Activated CD8-positive, alpha-beta memory T cell treated with anti-CD3 and anti-CD28 coated beads, Interleukin-2, amount 10 ng/mL, durations not matched to agents 7 days and 5 days (primary cell): ENCODE measurements at places on chromosomes 12 and 14.

DNA sequence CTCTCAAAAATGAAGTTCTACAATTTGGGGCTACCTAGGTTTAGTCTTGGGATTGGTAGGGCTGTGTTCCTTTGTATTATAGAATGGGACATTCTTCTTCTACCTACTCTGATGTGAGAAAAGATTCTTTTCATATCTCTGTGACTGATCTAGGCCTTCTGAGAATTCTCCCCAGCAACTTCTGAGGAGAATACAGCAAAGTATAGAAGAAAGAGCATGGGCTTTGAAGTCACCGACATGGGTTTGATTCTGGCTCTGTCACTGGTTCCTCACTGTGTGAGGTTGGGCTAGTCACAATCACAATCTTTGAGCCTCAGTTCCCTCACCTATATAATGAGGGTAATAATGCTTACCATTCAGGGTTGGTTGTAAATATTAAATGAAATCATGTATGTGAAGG is 5.0 kb downstream of the ATN1 start:
- DNase-seq = no peak

GRCh38 chr14:69152181-69152901 is 578 bp downstream of the DCAF5 start:
- DNase-seq = peak; percentile 73

- no peak for DNase-seq
Observed at GRCh38 chr14:35248476-35248788, 43.8 kb upstream of the PSMA6 start.

DNA sequence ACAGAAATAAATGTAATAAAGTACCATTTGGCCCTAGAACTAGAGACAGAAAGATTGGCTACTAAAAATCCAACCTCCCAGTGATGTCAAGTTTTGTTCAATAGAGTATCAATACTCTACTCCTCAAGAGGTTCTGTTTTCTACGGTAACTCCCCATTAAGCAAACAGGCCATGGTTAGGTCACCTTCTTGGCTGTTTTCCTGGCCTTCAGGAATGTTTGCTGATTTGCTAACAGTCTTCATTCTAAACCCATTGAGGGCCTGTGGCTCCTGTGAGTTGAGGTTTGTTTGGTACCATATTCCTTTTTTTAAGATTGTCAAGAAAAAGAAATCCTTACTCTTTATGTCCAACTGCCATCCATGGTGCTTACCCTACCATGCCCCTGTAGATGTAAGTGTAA is 1022.0 kb upstream of the TMEM132C start:
- no peak for DNase-seq

GRCh38 chr12:128942960-128943477 is 89.7 kb downstream of the GLT1D1 start:
- no peak for DNase-seq

- no peak for DNase-seq
Observed at GRCh38 chr14:29310757-29311156, 544.2 kb downstream of the FOXG1 start.

DNA sequence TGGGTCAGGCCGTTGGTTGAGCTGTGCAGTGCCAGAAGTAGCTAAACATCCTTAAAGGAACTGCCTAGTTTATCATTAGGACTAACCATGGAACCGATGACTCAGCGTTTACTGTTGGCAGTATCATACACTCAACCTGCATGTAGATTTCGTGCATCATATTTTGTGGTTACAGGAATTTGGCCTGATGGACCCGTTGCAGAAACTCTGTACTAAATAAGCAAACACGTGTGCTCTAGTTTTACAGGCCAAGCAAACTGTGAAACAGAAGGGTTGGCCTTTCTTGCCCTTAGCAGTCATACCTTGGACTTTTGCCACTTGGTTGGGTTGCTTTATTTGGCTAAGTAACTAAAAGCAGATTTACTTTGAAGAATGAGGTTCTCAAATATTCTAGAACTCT is 35.6 kb downstream of the DGLUCY start:
- no peak for DNase-seq

GRCh38 chr14:64698903-64699302 is 5.3 kb upstream of the PLEKHG3 start:
- no peak for DNase-seq

DNA sequence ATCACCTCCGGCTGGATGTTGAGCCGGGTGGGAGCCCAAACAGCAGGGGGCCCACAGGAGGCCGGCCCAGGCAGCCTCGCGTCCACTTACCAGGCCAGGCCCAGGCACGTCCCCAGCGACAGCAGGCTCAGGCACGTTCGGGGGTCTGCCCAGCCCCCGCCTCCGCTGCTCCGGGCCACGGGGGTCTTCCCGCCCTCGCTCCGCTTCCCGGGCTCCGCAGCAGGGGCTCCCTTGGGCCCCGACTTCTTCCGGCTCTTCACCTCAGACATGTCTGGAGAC is 216 bp downstream of the IKBIP start:
- DNase-seq = no peak

- DNase-seq = peak; percentile 63
Observed at GRCh38 chr12:52582971-52583456, 9.4 kb upstream of the KRT74 start.

GRCh38 chr12:49843411-49843810 is 505 bp upstream of the BCDIN3D start:
- DNase-seq = no peak

DNA sequence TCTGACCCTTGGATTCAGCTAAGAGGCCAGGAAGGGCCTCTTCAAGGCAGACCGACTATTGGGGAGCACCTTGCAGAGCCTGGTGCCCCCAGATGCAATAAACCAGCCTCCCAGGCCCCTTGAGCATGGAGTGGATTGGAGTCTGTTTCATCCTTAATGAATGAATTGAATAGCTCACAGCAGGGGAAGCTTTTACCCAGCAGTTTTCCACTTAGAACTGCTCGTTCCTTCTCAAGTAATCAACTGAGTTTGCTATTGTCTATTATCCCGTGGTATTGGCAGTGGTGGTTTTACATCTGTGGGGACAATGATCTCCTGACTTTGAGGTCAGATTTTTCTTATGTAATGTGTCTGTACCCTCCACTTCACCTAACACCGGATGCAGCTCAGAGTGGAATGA is 197.6 kb downstream of the AACS start:
- no peak for DNase-seq

DNA sequence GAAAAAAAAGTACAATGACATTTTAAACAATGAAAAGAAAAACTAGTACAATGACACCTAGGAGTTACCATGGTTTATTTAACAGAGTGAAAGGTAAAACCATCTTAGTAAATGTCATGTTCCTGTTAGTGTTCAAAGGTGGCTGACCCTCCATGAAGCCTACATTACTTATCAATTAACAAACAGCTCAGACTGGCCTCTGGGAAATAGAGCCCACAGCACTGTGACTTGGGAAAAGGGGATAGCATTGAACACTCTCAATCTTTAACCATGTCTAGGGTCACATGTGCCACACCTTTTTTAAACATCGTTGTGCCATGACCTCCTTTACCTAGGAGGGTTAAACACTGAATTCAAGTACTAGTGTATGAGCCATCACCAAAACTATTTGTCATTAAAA is 106.3 kb upstream of the SOX5 start:
- no peak for DNase-seq

DNA sequence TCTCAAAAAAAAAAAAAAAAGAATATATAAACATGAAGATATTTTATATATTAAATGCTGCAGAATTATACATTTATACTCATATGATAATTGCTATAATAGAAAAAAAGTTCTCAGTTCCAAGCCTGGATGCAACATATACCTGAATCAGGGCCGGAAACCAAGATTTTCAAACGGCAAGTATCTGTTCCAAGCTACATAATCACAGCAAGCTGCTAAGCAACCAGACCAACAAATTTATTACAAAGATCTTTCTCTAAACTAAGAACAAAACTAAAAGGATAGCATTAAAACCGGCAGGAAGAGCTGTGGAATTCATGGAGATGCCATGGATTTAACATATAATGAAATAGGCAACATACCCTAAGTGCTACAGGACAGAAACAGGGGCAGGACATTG is 7.1 kb downstream of the RACGAP1 start:
- DNase-seq = no peak

- no peak for DNase-seq
Observed at GRCh38 chr12:122982477-122982815, 2.0 kb downstream of the ARL6IP4 start.

DNA sequence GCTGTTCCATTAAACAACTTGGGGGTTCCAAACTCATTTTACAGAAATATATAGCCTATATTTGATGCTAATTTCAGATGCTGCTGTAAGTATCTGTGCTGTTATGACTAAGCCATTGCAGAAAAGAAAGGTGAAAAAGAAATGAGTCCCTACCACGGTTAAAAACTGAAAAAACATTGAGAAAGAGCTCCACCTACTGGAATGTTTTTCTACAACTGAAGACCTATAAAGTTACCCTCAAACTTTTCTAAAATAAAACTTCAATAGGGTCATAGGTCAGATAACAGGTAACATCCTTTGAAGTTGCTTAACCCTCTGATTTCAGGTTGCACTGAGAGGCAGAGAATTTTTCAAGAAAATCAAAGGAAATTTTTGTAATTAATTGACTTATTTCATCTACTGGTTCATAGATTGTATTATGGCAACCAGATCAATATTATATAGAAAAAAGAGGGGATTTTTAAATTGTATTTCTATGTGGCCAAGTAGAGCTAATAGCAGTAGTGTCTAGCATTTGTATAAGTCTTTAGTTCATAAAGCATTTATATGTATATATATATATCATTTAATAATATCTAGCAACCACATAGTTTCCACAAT is 279.9 kb downstream of the RPS29 start:
- no peak for DNase-seq

GRCh38 chr12:113867258-113867657 is 98.9 kb downstream of the RBM19 start:
- DNase-seq = no peak

- DNase-seq = no peak
Observed at GRCh38 chr12:48827026-48827425, 8.7 kb downstream of the CACNB3 start.

- DNase-seq = no peak
Observed at GRCh38 chr14:99520571-99521081, 39.4 kb downstream of the CCNK start.

DNA sequence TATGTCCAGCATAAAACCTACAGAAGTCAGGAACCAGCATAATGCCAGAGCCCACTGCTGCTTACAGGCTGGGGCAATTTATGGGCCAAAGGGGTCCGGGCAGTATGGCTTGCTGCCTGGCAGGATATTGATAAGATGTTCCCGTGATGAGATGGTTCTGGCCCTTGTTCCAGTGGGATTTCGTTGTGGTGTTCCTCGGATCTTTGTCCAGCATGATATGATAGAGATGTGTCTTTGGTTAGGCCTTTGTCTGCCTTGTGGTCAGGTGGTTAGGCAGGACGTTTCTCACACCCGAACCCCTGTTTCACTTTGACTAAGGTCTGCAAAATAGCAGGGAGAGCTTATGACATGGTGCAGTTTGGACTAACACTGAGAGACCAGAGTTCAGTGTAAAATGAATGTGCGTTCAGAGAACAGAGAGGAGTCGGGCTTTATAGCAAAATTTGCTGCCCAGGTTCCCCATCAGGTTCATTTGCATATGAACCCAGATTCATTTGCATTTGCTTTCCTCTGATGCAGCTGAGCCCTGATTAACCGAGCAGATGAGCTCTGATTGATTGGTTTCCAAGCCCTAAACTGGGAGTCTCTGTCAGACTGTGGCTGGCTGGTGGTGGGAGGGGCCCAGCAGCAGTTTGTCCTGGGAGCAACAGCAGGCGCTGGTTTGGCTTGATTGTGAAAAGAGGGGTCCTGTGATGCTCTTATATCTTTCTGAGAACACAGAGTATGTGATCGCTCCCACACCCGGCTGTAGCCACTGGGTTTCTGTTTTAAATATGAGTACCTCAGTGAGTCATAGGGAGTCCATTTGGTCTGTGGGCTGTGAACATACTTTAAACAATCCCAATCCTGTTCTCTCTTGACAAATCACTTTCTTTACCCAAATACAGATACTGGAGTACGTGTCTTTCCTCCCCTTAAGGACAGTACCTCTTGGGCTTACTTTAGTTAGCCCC is 156.3 kb upstream of the PZP start:
- DNase-seq = peak; percentile 89

DNA sequence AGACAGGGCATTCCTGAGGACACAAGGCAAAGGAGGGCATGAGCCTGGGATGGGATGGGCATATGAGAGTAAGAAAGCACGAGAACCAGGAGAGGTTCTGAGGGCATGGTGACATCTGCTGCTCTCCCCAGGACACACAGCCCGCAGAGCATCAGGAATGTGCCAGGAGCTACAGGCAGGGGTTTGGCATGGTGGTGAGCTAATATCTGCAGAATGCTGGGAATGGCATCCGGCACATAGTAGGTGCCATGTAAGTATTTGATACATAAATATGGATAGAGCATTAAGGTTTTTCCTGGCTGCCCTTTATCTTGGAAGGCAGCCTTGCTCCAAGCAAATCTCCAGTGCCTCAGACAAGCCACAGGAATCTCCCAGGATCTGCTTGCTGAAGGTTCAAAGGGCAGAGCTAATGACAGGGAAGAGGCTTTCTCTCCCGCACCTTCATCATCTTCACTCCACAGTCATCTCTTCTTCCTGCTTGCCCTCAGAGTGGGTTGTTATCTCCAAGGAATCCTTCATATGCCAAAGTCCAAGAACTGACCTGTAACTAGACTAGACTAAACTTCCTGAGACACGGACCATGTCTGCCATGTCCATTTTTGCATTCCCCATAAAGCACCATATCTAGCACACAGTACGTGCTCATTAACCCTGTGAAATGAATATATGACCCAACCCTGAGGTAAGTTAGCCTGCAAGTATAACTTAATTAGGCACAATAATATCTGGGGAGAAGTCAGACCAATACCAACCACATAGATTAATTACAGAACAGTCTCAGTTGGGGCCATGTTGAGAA is 62.0 kb upstream of the SCN8A start:
- no peak for DNase-seq

- no peak for DNase-seq
Observed at GRCh38 chr12:99332936-99333591, 314.5 kb upstream of the GARIN6 start.

- DNase-seq = no peak
Observed at GRCh38 chr12:32155961-32156529, 49.4 kb downstream of the BICD1 start.

GRCh38 chr12:3832738-3833137 is 40.5 kb downstream of the PARP11 start:
- no peak for DNase-seq

DNA sequence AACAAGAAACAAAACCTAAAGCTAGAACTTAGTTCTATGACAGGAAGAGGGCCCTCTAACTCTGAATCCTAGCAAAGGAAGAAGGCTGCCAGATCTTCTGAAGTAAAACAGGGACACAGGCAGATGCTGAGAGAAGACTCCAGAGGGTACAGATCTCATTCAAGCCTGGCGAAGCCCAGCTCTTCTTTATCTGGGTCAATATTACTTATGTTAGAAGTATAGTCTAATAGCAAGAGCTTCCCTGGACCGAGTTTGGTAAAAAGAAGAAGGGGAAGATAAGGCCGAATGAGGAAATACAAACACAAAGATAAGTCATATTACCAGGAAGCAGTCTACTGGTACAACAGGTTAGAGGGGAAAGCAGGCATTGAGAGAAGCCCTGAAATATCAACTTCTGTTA is 79.9 kb upstream of the CCDC91 start:
- DNase-seq = no peak

GRCh38 chr12:123895451-123895850 is 77.2 kb downstream of the CCDC92 start:
- no peak for DNase-seq

GRCh38 chr12:28489246-28489645 is 299.0 kb downstream of the CCDC91 start:
- no peak for DNase-seq

- DNase-seq = no peak
Observed at GRCh38 chr14:86321151-86321550, 791.2 kb downstream of the FLRT2 start.
